Hematopoietic multipotent progenitor cell treated with erythropoietin and hydrocortisone succinate and interleukin-3 and kit ligand, for 4 days (in vitro differentiated cells): ENCODE measurements at places on chromosomes 4 and X.

DNA sequence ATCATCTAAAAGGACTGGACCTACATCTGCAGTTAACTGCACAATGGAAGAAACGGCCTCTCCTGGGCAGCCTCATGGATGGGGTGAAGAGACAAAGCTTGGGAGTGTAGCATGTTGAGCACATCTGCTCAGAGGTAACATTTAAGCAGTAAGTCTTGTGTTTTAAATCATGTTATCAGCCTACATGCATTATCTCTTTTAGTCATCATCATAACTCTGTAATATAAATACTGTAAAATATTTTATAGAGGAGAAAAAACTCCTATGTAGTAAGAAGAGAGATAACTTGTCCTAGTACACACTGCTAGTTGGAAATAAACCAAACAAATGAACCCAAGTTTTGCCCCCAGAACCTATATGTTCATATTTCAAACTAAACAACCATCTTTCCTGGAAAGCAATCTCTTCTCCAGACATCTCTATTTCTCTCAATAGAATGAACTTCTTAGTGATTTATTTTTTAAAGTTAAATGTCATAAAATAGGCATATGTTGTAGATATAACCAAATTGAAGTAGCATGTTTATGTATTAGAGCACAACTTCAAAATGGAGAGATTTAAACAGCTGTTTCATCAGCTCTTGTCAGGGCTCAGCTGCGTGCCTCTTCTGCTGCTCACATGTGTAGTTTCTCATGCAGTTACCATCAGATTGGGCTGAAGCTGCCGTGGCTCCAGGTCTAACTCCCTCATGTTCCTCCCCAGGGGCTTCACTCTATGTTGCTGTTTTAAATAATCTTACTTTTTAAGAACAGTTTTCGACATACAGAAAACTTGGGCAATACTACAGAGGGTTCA lies 581.8 kb upstream of the ZFP42 start:
- DNase-seq, result no peak

DNA sequence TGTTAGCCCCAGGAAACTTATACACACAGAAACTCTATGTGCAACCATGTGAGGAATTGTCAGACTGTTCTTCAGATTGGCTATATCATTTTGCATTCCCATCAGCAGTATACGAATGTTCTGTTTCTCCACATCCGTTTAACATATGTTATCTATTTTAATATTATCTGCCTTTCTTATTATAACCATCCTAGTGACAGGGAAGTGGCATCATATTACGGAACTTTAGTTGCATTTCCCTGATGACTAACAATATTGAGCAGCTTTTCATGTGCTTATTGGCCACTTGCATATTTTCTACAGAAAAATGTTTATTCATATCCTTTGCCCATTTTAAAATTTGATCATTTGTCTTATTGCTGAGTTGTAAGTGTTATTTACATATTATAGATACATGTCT lies 36.5 kb upstream of the IL15 start:
- DNase-seq, result no peak

DNA sequence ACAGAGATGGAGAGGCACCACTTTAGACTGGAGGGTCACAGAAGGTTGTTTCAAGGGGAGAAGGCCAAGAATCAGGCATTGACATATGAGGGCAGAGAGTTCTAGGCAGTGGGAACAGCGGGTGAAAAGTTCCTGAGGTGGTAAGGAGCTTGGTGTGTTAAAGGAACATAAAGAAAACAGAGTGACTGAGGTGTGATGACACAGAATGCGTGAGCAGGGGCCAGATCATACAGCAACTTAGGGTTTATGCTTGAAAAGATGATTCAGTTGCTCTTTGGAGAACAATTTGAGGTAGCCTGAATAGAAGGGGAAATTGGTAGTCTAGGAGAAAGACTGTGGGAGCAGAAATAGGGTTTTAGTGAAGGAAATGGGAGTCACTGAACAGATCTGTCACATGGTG lies 179.2 kb downstream of the AMELX start:
- DNase-seq, result no peak

DNA sequence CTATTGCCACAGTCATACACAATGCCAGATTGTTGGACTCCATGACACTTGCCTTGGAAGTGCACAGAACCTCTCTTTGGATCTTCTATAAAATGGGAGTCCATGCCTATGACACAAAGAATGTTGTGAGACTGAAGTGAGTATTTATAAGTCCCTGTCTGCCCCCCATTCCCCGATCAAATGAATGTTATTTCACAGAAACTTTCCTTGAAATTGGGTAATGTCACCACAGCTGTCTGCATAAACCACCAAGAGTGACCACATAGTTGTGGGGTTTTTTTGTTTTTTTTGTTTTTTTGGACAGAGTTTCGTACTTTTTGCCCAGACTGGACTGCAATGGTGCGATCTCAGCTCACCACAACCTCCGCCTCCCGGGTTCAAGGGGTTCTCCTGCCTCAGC lies 27.1 kb upstream of the REST start:
- peak; percentile 58 for DNase-seq

GRCh38 chr4:144178414-144178813 lies 37.9 kb upstream of the GYPA start:
- no peak for DNase-seq

GRCh38 chrX:120823556-120823955 lies 52.1 kb downstream of the CT47B1 start:
- no peak for DNase-seq

DNA sequence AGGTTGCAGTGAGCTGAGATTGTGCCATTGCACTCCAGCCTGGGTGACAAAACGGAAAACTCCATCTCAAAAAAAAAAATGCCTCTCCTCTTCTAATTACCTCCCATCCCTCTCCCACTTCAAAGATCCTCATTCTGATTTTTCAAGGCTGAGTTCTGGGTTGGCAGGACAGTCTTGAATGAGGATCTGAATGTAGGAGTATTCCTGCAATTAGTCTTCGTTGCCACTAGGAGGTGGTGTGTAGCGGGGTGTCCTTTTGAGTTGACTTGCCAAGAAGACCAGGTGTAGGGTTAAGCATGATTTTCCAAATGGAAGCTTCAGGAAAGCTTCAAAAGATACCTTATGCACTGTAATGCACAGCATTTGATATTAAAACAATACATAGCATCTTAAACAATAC lies 169.9 kb downstream of the ASMT start:
- DNase-seq, result no peak

- no peak for DNase-seq
Observed at GRCh38 chr4:28883211-28883610, 1837.0 kb upstream of the PCDH7 start.

GRCh38 chr4:37685823-37686372 lies 278 bp downstream of the RELL1 start:
- DNase-seq, result peak; percentile 61

- DNase-seq, result no peak
Observed at GRCh38 chrX:111270339-111270738, at the start of gene CAPN6. TSS of gene CAPN6 (minus strand) at chrX:111270483. CDS start at chrX:111263936, 6,547 bp downstream.

DNA sequence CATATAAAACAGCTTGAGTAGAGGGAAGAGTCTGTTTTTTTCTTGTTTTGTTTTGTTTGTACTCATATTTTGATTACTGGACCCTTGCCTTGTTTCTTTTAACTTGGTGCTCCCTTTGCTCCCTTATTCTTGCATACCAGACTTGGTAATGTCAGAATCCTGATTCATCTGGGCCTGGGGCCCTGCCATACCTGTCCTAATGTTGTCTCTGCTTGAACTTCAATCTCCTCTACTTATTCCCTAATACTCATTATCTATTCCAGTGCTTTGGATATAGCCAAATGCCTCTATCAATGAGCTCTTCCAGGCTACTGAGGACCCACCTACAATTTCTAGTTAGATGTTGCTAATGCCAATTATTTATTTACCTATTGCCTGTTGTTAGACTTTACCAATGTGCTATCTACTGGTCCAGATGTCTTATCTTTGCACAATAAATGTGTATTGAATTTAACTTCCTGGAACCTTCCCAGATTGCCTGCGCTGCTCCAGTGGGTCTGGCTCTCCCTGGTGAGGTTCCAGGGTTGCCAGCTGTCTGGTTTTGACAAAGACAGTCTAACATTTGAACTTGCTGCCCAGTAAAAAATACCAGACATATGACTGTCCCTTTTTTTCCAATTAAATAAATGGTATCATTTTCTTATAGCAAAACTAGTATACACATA lies 64.4 kb upstream of the ACSL4 start:
- DNase-seq, result no peak

- DNase-seq, result no peak
Observed at GRCh38 chrX:134161162-134161561, 75.8 kb upstream of the CCDC160 start.

DNA sequence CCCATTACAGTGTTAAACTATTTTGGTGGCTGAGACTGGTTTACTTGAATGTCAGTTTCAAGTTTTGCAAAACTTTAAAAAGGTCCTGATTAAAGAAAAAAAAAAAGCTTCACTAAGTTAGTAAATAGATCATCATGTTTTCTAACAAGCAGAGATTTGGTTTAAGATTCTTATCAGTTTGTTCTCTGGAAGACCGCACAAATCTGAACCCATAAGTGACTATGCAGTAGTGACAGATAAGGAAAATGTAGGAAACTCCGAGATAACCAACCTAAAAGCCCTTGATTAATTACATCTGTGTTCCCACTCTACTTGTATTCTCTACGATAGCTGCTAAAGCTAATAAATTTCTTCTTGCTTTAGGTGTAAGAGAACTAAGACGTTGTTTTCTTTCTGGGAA lies 1799.8 kb upstream of the ADGRL3 start:
- no peak for DNase-seq

DNA sequence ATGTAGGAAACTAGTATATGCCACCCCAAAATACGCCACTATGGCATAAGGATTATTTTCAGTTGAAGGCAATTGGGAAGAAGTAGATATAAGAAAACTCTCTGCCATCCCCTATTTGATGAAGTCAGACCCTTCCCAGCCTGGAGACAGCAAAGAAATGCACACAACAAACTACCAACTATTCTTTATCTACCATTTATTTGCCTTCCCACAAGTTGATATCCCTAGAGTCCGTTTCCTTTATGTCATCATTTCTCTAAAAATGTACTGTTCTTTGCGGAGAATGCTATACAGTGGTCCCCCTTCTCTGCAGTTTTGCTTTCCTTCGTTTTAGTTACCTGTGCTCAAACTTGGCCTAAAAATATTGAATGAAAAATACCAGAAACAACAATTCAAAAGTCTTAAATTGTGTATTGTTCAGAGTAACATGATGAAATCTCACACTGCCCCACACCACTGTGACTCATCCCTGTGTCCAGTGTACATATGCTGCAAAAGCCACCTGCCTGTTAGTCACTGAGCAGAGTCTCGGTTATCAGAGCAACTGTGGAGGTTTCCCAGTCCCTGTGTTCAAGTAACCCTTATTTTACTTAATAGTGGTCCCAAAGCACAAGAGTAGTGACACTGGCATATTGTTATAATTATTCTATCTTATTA lies 152.3 kb downstream of the WDFY3 start:
- DNase-seq, result peak; percentile 2

DNA sequence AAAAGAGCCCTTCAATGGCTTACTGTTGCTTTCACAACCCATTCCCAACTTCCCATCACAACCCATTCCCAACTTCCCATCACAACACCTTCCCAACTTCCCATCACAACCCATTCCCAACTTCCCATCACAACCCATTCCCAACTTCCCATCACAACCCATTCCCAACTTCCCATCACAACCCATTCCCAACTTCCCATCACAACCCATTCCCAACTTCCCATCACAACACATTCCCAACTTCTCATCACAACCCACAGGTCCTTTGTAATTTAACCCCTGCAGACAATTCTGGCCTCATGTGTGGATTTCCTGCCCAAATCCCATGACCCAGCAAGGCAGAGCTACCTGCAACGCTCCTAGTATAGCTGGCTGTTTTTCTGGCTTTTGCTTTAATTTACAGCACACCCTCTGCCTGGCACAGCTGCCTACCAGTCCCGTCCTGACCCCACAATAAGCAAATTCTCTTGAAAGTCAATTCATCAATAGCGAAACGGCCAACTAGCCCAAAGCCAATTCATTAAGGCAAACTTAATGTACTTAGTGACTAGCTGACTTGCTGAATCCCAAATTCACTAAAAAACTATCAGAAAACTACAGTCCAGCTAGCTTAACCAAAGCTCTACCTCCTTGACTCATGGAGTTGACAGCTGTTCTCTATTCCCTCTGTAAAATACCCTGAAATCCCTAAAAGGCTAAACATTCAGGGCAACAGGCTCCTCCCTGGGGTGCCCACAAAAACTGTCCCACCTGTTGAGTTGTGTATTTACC lies 75.6 kb downstream of the AFAP1 start:
- DNase-seq, result peak; percentile 49

DNA sequence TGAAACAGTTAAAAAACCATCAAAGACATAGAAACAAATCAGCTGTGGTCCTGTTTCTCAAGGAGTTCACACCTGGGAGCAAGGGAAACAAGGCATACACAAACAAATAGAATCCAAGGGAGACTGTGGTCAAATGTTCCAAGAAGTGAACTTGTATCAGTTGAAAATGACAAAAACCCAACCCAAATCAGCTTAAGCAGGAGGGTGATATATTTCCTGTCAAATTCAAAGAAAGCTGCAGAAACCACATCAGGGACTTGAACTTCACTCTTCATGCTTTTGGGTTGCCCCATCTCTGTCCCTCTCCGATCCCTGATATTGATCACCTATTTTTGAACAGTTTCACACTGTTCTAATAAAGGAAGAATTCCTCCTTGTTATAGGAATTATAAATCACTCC lies 148.6 kb upstream of the FMR1 start:
- DNase-seq, result peak; percentile 68

GRCh38 chr4:15717657-15718416 lies 15.0 kb downstream of the BST1 start:
- no peak for DNase-seq

DNA sequence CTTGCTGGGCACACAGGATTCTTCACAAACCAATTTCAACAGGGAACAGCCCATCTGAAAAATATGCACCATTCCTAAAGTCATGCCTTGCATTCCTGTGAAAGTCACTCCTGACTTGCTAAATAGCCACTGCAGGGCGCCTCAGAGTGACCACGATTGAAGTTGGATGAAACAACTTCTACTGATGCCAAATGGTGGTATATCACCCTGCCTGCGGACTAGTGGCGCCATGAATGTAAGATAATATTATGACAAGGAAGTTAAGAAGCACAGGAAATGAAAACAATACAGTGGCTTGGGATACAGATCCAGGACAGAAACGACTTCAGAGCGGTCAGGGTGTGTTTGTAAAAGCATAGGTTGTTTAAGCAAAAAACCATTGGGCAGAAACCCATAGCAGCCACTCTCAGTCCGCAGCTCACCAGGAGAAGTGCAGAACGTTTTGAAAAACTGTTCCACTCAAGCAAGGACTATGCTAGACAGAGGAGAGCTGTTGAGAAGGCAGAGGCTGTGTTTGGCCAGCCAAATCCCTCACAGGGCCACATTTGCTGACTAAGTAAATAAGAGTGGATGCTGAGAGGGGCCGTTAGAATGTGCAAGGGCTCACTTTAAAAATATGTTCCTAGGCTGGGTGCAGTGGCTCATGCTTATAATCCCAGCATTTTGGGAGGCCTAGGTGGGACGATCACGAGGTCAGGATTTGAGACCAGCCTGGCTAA lies 250.4 kb downstream of the PTTG2 start:
- DNase-seq, result no peak
